ENCODE measurements at places on chromosomes 3 and 15.

- DNase-seq, result no peak
Observed at GRCh38 chr3:8784676-8785435, 15.4 kb upstream of the OXTR start.

DNA sequence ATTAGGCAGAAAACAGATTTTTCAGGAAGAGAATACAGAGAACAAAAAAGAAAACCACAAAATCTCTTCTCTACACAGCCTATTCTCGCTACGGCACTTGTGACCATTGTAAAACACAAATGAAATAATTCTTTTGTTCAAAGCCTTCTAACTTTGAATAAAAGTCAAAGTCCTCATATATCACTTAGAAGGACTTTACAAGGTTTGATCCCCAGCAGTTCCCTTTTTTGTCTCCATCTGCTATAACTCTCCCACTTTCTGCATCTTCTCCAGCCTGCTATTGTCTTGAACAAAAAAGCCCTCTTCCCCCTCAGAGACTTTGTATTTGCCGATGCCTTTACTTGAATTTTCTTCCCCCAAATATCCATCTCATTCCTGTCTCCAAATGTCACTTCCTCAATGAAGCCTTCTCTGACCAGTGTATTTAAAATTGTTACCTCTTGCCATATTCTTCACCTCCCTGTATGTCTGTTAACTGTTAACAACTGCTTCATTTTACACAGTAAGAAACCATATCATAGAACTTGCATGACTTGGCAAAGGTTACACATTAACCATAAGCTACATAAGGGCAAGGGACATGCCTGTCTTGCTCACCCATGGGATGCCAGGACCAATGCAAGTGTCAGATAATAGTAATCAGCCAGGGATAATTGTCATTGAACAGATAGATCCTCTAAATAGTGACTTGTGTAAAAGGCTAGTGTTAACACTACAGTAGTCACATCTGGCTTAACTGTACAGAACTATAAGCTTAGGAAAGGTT, 122.4 kb downstream of the CBLB start:
- no peak for DNase-seq

- DNase-seq, result no peak
Observed at GRCh38 chr3:150697646-150698045, 6.1 kb downstream of the ERICH6 start.

GRCh38 chr3:172106989-172107388, 67.6 kb downstream of the FNDC3B start:
- DNase-seq, result no peak
